Stimulated activated CD4-positive, alpha-beta T cell treated with anti-CD3 and anti-CD28 coated beads, Interleukin-2, amount 100 ng/mL, for 4 hours (primary cell): ENCODE measurements at places on chromosomes 7 and 10.

- no peak for DNase-seq
These were observed 221.4 kb downstream of the BICC1 start for GRCh38 chr10:58734116-58734515.

DNA sequence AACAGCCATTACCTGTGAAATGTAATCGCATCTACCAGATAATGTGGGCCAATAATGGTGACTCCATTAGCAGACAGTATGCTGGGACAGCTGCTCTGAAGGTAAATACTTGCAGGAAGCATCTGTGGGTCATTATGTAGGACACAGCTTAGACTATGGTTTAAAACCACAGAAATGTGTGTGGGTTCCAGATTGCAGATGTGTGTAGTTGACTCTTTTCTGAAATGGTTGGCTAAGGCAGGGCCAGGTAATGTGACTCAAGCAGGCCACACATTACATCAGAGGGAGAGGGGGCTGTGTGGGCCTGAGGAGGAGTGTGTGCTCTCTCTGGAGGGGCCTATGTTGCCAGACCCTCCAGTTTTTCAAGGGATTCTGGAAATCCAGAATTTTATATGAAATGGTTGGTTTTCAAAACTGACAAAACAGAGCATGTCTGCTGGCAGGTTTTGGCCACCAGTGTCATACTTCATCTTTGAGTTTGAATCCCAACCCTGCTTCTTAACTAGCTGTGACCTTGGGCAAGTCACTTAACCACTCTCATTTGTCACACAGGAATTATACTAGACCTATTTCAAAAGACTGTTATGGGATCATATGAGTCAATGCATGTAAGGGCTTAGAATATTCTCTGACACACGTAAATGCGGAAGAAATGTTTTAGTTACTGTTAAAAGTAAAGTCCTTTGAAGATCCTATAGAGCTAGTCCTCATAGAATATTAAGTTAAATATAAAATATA is 64.5 kb downstream of the MCMBP start:
- DNase-seq, result no peak

DNA sequence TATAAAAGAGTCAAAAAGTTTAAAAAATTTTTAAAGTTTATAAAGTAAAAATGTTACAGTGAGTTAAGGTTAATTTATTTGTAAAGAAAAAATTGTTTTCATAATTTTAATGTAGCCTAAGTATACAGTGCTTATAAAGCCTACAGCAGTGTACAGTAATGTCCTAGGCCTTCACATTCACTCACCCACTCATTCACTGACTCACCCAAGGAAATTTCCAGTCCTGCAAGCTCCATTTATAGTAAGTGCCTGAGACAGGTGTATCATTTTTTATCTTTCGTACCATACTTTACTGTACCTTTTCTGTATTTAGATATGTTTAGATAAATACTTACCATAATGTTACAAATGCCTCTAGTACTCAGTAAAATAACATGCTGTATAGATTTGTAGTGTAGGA is 269.7 kb upstream of the PHF14 start:
- no peak for DNase-seq

DNA sequence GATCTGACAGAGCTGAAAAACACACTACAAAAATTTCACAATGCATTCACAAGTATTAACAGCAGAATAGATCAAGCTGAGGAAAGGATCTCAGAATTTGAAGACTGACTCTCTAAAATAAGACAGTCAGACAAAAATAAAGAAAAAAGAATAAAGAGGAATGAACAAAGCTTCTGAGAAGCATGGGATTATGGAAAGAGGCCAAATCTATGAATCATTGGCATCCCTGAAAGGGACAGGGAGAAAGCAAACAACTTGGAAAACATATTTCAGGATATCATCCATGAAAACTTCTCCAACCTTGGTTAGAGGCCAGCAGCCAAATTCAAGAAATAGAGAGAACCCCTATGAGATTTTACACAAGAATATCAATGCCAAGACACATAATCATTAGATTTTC is 804.8 kb upstream of the IGFBP3 start:
- DNase-seq, result no peak

DNA sequence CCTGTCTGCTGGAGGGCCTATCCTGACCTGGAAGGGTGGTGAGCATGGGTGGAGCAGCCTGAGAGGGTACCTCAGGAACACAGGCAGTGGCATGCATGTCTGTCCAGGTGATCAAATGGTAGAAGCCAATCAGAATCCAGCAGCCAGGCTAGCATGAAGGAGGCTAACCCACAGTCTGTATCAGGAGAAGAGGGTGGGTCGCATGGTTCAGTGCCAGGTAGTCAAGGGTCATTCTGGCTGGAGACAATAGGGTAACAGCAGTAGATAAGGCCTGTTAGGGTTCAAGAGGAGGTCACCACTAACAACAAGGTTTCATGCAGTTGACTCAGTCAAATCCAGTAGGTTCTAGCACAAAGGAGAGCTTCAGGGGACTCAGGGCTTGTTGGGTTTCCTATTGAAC is 10.4 kb downstream of the ALDH18A1 start:
- no peak for DNase-seq

DNA sequence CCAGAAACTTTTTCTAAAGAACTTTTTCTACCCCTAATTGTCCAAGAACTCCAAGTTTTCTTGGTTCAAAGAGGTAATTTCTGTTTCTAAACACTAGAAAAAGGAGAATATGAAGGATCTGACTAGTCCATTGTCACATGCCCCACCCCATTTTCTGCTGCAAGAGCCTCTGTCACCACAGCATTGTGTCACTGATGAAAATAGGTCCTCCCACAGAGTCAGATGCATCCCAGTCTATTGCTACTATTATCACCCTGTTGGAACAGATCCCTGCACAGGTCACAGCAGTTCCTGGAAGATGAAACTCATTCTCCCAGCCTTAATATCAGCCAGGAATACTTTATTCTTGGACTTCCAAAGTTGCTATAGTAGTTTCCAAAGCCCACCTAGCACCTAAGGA is 7.5 kb upstream of the CFTR start:
- no peak for DNase-seq

- DNase-seq, result no peak
These were observed 281 bp upstream of the EXOC6 start for GRCh38 chr10:92848037-92848440.

DNA sequence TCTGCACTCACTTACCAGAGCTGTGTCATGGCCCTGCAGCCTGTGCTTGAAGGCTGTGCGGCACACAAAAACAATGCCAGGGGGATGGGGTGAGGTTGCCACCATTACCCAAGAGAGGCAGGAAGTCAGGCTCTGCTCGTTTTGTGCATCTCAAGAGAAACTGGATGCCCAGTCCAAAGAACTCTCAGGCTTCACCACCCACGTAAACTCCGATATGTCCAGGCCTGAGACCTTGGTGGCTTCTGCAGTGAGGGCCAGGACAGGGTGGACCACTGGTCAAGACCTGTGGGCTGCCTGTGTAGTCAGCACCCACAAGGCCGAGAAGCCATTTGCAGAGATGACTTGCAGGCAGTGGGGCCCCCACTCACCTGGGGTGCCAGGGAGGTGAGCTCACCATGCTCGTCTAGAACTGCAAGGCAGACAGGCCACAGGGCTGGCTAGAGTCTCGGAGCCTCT is 54.7 kb upstream of the EBF3 start:
- no peak for DNase-seq

- no peak for DNase-seq
These were observed 7.8 kb upstream of the SCD start for GRCh38 chr10:100339236-100339635.

GRCh38 chr7:101273206-101273605 is 28.3 kb upstream of the FIS1 start:
- DNase-seq, result no peak

GRCh38 chr10:33265621-33266020 is 68.8 kb downstream of the NRP1 start:
- DNase-seq, result no peak

GRCh38 chr10:36531621-36532020 is 593.8 kb upstream of the ANKRD30A start:
- no peak for DNase-seq

DNA sequence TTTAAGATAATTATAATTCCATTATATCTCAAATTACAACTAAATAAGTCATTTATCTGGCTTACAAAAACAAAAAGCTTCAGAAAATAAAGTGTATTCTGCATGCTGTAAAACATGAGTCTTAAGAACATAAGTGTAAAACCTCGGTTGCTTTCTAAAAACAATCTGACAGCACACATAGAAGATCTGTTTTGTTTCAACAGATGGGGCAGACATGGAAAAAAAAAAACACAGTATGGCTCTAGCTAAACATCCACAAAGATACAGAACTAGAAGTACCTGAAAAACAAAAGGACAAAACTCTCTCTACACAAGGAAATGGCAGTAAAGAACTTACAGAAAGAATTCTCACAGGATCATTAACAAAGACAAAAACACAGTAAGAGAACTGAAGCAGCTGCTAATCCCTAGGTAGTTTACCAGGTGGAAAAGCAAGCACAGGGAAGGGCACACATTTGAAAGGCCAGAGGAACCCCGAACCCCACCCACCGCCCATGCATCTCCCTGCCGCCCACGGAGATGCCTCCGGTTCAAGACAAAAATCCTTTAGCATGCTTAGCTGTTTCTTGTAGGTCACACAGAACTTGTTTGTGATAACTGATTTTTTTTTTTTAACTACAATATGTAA is 42.5 kb downstream of the DLD start:
- no peak for DNase-seq

DNA sequence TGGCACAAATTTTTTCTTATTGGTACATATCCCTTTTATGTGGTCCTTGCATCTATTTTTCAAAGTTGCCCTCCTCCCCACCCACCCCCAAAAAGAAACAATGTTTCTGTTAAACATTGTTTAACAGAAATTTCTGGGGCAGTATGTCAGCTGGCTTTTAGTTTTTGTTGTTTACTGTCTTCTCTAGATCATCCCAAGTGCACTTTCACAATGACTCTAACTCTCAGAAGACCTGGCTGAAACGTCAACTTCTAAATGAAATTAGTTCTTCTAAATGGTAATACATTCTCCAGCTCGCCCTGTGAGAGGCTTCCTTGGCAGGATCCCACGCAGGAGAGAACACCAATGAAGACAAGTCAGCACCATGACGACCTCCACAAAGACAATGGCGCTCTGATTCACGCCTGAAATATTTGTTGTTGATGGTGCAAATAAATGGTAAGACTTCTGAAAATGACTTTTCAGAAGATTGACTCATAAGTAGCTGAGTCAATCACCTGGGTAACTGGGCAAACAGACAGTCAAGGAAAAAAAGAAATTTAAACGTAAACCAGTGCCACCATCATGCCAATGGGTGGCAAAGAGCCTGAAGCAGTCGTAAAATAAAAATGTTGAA is 293.7 kb downstream of the FZD1 start:
- no peak for DNase-seq

DNA sequence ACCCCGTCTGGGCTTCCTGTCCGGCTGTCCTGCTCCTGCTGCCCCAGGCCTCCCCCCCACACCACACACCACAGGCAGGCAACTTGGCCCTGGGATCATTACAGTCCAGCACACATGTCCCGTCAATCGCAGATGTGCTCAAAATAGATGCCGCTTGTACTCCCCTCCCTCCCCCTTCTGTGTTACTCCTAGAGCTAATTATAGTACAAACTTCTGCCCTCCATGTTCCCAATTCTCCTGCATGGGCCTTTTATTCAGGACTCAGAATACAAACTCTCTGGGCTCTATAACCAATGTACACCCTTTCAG is at the start of gene SYNPO2L:
SYNPO2L (minus strand) TSS at position 40 of the 309 bp plus-strand sequence. CDS start 107 bp downstream, outside the sequence.
- no peak for DNase-seq

- no peak for DNase-seq
These were observed 6.0 kb downstream of the GSTK1 start for GRCh38 chr7:143269251-143269650.

GRCh38 chr10:76399226-76399625 is 967.8 kb downstream of the LRMDA start:
- no peak for DNase-seq

DNA sequence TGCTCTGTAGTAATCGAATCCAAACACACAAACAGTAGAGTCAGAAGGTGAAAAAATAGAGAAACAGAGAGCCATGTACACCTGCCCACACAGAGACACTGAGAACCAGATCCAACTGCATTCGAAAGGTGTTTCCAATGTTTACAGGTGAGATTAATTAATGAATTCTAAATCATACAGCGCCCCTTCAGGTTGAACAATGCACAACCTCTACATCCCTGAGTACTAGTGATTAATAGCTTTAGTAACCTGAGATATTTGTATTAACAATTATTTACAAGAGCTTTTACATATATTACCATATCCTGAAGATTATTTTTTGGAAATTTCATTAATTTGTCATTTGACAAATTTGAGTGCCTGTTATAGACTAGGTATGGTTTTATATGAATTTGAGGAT is 7.6 kb upstream of the MRC1 start:
- no peak for DNase-seq

DNA sequence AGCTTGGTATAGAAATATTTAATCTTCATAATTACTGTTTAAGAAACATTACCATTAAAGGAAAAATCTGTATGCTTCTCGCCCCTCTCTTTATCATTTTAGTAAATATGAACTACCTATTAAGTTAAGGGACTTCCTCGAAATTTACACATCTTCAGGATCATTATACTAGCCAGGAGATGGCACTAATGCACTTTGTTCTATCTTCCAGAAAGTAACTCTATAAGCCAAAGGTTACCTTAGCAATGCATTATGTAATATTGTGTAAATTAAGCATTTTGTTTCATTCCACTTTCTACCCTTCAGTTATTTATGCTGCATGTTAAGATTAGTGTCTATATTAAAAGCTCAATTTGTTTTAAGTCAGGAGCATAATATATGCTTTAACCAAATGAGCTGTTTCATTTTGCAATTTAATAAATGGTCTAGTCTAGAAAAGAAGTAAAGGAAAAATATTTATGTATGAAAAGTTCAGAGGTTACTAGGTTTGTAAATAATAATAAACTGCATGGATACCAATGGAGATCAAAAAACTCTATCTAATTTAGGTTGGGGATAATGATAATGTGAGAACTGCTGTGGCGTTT is 128.5 kb downstream of the ANKRD7 start:
- DNase-seq, result no peak

DNA sequence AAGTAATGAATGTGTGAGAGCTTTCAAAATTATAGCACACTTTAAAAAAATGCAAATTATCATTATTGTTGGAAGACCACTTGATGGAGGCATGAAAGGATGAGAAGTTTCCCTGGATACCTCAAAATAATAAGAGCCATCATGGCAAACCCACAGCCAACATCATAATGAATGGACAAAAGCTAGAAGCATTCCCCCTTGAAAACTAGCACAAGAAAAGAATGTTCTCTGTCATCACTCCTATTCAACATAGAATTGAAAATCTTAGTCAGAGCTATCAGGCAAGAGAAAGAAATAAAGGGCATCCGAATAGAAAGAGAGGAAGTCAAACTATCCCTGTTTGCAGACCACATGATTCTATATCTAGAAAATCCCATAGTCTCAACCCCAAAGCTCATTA is 887.2 kb upstream of the LRRTM3 start:
- DNase-seq, result no peak

DNA sequence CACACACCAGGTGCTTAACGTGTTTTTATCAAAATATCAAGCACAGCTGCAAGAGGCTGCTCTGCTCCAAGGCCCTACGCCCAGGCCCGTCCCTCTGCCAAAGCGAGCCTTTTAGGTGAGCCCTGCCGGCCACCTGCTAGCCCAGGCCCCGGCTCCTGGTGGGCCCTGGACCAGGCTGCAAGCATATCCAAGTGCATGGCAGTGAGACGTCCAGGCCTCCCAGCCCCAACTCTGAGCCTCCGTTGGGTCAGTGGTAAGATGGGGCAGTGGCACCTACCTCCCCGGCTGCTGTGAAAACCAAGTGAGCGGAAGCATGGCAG is 136.2 kb downstream of the LHPP start:
- no peak for DNase-seq
